ENCODE measurements at places on chromosomes 3 and 15. TPM values are rescaled to one million over a fixed set of nuclear protein-coding genes. Genes with fewer than 3 reads are reported as not detected.

Gene ROPN1
- total RNA-seq: not detected

Gene KLF15
- 12.1 TPM for total RNA-seq

Gene SLC9C1
- 2.5 TPM for total RNA-seq

Gene NEDD4
- total RNA-seq: 3.8 TPM

Gene ATP2B2
- total RNA-seq: 0.62 TPM

DNA sequence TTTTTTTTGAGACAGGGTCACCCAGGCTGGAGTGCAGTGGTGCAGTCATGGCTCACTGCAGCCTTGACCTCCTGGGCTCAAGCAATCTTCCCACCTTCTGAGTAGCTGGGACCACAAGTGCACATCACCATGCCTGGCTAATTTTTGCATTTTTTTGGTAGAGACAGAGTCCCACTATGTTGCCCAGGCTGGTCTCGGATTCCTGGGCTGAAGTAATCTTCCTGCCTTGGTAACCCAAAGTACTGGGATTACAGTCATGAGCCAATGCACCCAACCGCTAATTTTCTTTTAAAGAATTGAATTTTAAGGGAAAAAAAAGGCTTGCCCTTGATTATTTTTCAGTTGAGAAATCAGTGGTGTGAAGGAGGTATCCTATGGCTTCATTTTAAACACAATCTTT, 334.0 kb downstream of the SOX2 start:
- no peak overlapping the region for H3K27ac ChIP-seq
- no peak for DNase-seq
- H3K36me3 ChIP-seq: no peaks in the 10 kb centered on the region
- peaks cover 9% of the 10 kb centered on the region for H3K4me1 ChIP-seq

- H3K4me1 ChIP-seq: peaks cover 33% of the 10 kb centered on the region
- H3K27me3 ChIP-seq: no peaks in the 10 kb centered on the region
- H3K4me3 ChIP-seq: no peak overlapping the region
- no peak for DNase-seq
- no peaks in the 10 kb centered on the region for H3K36me3 ChIP-seq
- H3K27ac ChIP-seq: no peak overlapping the region
Observed at GRCh38 chr15:32667321-32667720, 25.8 kb downstream of the SCG5 start.

Gene CDCP1
- total RNA-seq: 14.6 TPM

Gene KCNMB3
- total RNA-seq: 2.3 TPM

DNA sequence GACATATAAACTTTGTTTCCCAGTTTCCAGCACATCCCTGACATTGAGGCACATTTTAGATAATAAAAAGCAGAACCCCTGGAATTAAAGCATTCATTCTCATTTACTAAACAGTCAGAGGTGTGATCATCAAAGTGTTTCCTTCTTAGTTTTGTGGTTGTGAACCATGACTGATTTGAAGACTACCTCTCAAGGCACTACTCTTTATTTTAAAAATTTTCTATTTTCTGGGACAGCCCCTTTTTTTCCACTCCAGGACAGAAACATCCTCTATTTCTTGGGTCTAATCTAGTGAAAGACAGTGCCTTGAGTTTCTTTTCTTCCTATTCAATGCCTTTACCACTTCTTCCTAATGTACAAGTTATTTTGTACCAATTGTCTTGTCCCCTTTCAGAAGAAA, 5.2 kb downstream of the SST start:
- peaks cover 5% of the 10 kb centered on the region for H3K4me1 ChIP-seq
- no peaks in the 10 kb centered on the region for H3K36me3 ChIP-seq
- no peak overlapping the region for H3K27ac ChIP-seq
- DNase-seq: no peak
- no peak overlapping the region for H3K4me3 ChIP-seq
- peaks cover 33% of the 10 kb centered on the region for H3K27me3 ChIP-seq

- DNase-seq: peak; percentile 28
- no peaks in the 10 kb centered on the region for H3K36me3 ChIP-seq
- no peak overlapping the region for H3K4me3 ChIP-seq
- H3K4me1 ChIP-seq: peaks cover 38% of the 10 kb centered on the region
Observed at GRCh38 chr3:137105277-137105977, 147.6 kb downstream of the IL20RB start.

GRCh38 chr3:97778152-97778551, 13.6 kb downstream of the ARL6 start:
- H3K4me3 ChIP-seq: no peak overlapping the region
- H3K27me3 ChIP-seq: no peaks in the 10 kb centered on the region
- H3K36me3 ChIP-seq: peaks cover 13% of the 10 kb centered on the region
- H3K4me1 ChIP-seq: peaks cover 10% of the 10 kb centered on the region
- no peak for DNase-seq

Gene INSYN1
- total RNA-seq: 9.0 TPM

DNA sequence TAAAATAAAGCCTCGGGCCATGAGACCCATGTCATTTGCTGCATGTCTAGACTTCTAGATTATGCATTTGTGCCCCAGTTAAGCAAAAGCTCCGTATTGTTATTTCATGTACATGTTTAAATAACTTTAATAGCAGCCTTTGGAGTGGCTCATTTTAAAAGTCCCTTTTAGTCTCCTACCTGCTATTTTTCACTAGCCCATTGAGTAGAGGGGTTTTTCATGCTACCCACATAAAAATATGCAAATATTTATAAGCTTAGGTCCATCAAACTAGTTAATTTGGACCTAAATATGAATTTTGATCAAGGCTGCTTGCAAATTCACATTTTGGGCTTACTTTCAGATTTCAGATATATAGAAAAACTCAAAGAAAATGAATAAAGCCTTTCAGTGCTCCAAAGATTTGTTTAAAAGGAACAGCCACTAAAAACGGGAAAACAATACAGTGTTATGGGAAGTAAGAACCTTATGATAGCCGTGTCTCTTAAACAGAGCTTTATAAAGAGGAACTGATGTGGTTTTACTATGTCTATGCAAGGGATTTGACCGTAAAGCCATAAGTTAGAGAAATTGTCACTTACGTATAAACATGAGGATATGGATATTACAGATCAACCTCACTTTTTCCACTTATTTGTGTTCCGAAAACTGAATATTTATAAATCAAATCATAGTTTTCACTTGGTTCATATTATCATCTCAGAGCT, 30.0 kb downstream of the FILIP1L start:
- H3K36me3 ChIP-seq: no peaks in the 10 kb centered on the region
- no peak overlapping the region for H3K27ac ChIP-seq
- DNase-seq: no peak
- H3K4me3 ChIP-seq: no peak overlapping the region
- no peaks in the 10 kb centered on the region for H3K27me3 ChIP-seq

Gene NCBP2
- total RNA-seq: 100.0 TPM

- H3K4me3 ChIP-seq: no peak overlapping the region
- peaks cover 12% of the 10 kb centered on the region for H3K4me1 ChIP-seq
- H3K36me3 ChIP-seq: peaks cover 3% of the 10 kb centered on the region
- H3K27me3 ChIP-seq: no peaks in the 10 kb centered on the region
Observed at GRCh38 chr15:44327578-44327977, 39.1 kb downstream of the GOLM2 start.

Gene ITIH4
- total RNA-seq: 6.2 TPM

DNA sequence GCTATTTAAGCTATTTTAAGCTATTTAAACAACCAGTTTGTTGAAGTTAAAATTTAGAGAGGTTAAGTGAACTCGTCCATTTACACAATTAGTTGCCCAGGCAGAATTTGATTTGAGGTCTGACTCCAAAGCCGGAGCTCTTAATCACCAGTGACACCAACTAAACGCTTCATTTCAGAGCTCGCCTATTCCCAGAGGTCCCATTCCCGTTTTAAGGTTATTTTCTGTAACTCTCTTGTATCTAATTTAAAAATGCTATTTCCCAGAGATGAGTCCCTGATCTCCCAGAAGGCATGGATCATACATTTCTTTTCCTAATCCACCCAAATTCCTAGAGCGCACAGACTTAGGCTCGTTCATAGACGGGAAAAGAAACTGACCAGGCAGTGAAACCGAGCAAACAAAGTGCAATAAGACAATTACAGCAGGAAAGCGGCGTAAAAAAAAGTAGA, 904 bp upstream of the MCTP2 start:
- peak overlapping the region; percentile 79 for H3K4me3 ChIP-seq
- H3K36me3 ChIP-seq: no peaks in the 10 kb centered on the region
- H3K4me1 ChIP-seq: peaks cover 44% of the 10 kb centered on the region
- H3K27me3 ChIP-seq: peaks cover 22% of the 10 kb centered on the region
- no peak for DNase-seq

DNA sequence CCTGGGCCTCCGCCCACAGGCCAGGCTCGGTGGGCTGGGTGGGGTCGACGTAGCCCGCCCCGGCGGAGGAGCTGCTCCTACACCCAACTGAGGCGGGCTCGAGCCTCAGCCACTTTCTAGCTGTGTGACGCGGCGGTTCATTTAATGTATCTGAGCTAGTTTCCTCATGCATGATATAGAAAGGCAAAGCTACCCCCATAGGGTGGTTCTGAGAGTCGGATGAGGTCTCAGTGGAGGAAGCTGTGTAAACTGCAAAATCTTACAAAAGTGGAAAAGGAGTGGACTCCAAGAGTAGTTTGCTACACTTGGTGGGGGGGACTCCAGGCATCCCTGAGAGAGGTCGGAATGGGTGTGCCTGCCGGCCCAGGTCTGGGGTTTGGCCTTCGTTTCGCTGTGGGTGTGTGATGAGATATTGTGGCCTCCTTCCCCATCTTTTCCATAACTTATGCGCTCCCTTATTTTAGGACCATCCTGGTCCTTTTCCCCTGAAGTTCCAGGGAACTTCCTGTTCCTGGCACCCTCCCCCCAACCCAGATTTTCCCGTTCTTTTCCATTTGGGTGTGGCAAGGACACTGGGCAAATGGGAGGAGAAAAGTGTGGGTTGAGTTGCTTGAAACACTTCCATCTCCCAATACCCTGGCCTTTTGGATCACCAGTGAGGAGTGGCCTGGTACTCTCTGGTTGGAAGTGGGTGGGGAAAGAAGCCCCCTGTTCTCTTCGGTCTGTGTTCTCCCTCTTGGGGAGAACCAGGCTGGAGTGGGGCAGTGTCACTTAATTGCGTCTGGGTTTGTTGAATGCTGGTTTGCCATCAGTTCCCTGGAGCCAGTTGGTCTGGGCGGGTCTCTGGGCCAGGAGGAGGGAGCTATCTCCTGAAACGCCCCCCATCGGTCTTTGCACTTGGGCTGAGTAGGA, 1.1 kb downstream of the PDIA5 start:
- H3K27ac ChIP-seq: peak overlapping the region; percentile 61
- peaks cover 44% of the 10 kb centered on the region for H3K4me1 ChIP-seq
- DNase-seq: peak; percentile 66
- H3K4me3 ChIP-seq: peak overlapping the region; percentile 88

- no peak overlapping the region for H3K4me3 ChIP-seq
- no peak overlapping the region for H3K27ac ChIP-seq
- DNase-seq: no peak
- peaks cover 2% of the 10 kb centered on the region for H3K27me3 ChIP-seq
- H3K4me1 ChIP-seq: peaks cover 10% of the 10 kb centered on the region
- no peaks in the 10 kb centered on the region for H3K36me3 ChIP-seq
Observed at GRCh38 chr15:69903470-69904469, 193.9 kb downstream of the TLE3 start.

Gene ABI3BP
- total RNA-seq: 0.39 TPM

- DNase-seq: no peak
- no peak overlapping the region for H3K27ac ChIP-seq
Observed at GRCh38 chr15:40493089-40493840, 22.5 kb downstream of the CHST14 start.

DNA sequence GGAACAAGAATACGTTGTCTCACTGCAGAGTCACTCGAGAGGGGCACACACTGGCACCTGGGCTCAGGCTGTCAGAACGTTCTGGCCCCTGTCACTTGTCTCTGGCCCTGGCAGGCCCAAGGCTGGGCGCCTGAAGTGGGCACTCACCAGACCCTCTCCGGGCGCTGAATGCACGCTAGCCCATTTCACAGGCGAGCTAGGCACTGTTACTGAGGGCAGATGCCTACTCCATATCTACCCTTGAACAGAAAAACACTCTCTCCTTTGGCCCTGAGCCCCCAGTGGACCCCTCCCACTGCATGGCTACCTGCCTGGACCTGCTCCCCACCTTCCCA, 42.3 kb upstream of the IQSEC1 start:
- H3K4me1 ChIP-seq: peaks cover 21% of the 10 kb centered on the region
- H3K36me3 ChIP-seq: no peaks in the 10 kb centered on the region
- no peaks in the 10 kb centered on the region for H3K27me3 ChIP-seq
- no peak for DNase-seq
- peak overlapping the region; percentile 68 for H3K27ac ChIP-seq
- no peak overlapping the region for H3K4me3 ChIP-seq

DNA sequence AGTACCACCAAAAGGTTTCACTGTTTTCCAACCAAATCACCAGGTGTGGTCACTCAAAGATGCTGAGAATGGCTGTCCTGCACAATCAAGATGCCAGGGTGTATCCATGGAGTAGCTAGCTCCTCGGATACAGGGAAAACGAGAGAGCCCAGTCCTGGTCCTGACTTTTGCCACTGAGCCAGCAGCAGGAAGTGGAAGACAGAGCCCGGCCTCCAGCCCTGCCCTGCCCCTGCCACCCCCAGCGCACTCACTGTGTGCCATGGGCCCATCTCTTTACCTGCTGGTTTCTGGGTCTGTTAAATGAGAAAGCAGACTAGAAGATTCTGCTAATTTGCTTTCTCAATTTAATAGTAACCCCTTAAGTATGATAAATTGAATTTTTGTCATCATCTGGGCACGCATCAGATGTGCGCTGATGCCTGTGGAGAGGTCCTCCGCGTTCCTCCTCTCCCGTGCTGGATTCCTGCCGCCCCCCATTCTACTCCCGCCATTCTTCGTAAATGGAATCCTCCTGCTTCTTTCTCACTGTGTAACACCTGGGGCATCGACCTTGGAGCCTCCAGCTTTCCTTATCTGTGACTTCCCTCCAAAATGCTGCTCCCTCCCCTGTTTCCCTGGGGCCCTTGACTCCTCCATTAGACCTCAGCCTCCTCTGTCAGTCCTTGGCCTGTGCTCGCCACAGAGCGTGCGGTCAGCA, 18.0 kb downstream of the TNFAIP8L3 start:
- H3K4me1 ChIP-seq: peaks cover 27% of the 10 kb centered on the region
- 0 out of 2 replicates have a peak overlapping the region, but pooled peaks have one; percentile 4 for H3K27ac ChIP-seq
- no peaks in the 10 kb centered on the region for H3K36me3 ChIP-seq
- no peak for DNase-seq
- peaks cover 8% of the 10 kb centered on the region for H3K27me3 ChIP-seq

- H3K4me1 ChIP-seq: peaks cover 29% of the 10 kb centered on the region
- H3K36me3 ChIP-seq: 0 out of 2 replicates have a peak, but pooled peaks cover 2% of the 10 kb centered on the region
- H3K27me3 ChIP-seq: no peaks in the 10 kb centered on the region
- no peak for DNase-seq
- H3K27ac ChIP-seq: 0 out of 2 replicates have a peak overlapping the region, but pooled peaks have one; percentile 47
Observed at GRCh38 chr15:77417602-77418001, 2.3 kb downstream of the PEAK1 start.

DNA sequence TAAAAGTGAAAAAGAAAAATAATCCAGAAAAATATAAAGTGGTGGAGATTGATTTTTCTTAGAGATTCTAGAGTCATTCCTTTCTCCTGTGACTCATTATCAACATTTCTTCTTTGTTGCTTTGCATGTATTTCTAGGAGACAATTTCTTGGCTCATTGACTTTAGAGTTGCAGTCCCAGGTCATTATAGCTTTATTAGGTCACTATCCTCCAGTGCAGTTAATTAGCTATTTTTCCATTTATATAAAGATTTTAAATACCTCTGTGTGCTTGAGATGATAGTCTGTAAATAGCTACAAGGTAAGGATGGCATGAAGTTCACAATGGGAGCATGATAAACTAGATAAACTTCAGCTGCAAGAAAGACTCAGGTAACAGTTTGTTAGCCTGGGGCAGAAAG, at the start of gene OR4F15:
OR4F15 (plus strand) TSS at position 301 of the 400 bp plus-strand sequence. CDS start 5,985 bp downstream, outside the sequence.
- H3K4me1 ChIP-seq: no peaks in the 10 kb centered on the region
- no peak within 1 kb of the TSS for H3K27ac ChIP-seq
- peaks cover 12% of the 10 kb centered on the region for H3K27me3 ChIP-seq
- H3K36me3 ChIP-seq: no peaks in the 10 kb centered on the region
- no peak within 1 kb of the TSS for H3K4me3 ChIP-seq

GRCh38 chr3:18968120-18968519, 180.2 kb upstream of the KCNH8 start:
- peaks cover 21% of the 10 kb centered on the region for H3K36me3 ChIP-seq
- H3K27me3 ChIP-seq: peaks cover 7% of the 10 kb centered on the region
- no peak overlapping the region for H3K4me3 ChIP-seq
- peaks cover 14% of the 10 kb centered on the region for H3K4me1 ChIP-seq
- DNase-seq: no peak

All from WTC11 (cell line).